ENCODE measurements at places on chromosomes 1 and 21.

DNA sequence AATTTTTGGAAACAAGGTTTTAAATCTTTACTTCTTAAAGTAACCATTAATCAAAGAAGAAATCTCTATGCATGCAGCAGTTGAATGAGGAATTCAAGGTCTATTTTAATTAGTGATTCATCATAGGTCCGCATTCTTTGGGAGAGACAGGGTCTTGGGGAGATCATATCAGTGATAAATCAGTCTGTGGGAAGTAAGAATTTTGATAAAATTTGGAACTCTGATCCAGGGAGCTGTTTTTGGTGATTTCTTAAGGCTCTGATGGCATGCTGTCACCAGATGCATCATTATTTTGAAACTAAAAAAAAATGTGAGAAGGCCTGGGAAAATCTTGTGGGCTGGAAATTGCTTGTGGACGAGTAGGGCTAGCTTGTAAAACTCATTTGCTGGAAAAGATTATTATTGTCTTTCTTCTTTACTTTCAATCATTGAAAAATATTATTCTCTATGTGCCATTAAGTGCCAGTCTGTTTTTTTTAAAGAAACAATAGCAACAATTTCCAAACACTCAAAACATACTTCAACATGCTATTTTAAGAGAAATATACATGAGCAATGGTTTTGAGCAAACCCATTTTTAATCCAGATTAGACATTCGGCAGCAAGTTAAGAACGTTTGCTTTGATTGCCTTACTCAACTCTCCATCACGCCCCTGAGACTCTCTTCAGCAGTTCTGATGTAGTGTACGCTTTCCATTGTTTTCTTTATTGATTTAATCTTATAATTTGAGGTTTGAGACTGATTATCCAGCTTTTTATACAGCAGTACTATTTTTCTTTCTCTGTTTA, 62.6 kb downstream of the ZBTB18 start:
- no peak for DNase-seq

- no peak for DNase-seq
Measured at GRCh38 chr21:45998276-45998701, 16.7 kb downstream of the COL6A1 start.

DNA sequence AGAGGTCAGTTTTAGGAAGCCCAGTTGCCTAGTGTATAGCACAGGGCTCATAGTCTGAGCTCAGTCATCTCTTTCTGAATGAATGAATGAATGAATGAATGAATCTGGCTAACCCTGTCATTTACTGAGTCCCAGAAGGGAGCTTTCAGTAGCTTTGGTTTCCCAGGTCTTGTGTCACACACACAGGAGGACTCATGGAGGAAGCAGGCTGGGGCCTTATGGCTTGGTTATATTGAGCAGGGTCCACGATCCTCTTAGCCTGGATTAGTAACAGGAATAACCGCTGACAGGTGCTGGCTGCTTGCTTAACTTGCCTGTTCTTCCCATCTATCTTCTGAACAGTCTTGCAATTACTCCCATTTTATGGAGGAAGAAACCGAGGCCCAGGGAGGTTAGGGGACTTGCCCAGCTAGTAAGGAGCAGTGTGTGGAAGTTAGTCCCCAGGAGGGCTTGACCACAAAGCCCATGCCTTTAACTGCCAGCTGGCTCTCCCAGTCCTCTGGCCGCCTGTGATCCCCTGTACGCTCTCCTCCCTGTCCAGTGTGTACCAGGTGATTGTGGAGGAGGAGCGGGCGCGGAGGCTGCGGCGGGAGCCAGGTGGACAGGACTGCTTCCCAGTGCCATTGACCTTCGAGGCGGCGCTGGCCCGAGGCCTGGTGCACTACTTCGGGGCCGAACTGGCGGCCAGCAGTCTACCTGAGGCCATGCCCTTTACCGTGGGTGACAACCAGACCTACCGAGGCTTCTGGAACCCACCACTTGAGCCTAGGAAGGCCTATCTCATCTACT, 46.0 kb downstream of the PTPRU start:
- no peak for DNase-seq

- DNase-seq, result peak; percentile 64
Measured at GRCh38 chr21:29298348-29299045, at the start of gene BACH1. TSS of gene BACH1 (plus strand) at chr21:29298922. CDS start at chr21:29321281, 22,359 bp downstream.

DNA sequence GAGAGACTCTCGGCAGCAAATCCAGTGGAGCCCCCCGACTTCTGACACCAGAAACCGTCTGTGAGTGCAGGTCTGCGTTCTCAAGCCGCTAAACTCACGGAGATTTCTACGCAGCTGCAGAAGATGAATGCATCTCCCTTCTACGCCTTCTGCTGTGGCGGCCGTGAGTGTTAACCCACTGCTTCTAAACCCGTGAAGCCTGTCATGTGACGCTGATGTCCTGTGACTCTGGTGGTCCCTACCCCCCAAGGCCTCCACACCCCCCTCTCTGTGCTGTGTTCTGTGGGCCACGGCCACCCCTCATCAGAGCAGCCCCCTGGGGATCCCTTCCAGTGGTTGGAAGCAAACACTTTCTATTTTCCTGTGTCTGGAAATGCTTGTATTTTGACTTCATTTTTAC, 33.9 kb upstream of the COL18A1 start:
- no peak for DNase-seq

GRCh38 chr1:59514061-59514909, 217.4 kb downstream of the FGGY start:
- no peak for DNase-seq

- no peak for DNase-seq
Measured at GRCh38 chr1:162412002-162412401, at the start of gene SH2D1B. TSS of gene SH2D1B (minus strand) at chr1:162412136. CDS start at chr1:162412016, 120 bp downstream.

- DNase-seq, result peak; percentile 31
Measured at GRCh38 chr1:232627645-232628334, 2.1 kb downstream of the SIPA1L2 start.

GRCh38 chr1:3366126-3367051, 88.1 kb upstream of the ARHGEF16 start:
- DNase-seq, result no peak

- DNase-seq, result no peak
Measured at GRCh38 chr1:84688463-84689061, 1.7 kb downstream of the SSX2IP start.

DNA sequence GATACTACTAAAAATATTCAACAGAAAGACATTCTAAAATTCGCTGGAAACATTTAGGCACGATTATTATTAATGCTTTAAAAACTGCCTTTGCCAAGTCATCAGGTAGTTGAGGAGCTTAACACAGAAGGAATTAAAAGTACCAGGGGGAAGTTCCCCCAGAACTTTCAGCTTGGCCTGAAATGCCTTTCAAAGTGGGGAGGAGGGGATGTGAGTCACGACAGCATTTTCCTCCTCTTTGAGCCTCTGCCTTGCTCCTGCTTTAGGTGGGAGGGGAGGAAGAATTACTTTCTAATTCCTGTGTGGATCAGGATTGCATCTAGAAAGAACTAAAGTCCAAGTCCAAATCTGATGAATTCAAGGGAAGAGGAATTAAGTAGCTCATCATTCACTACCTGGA, 183.7 kb downstream of the CLIC6 start:
- no peak for DNase-seq

DNA sequence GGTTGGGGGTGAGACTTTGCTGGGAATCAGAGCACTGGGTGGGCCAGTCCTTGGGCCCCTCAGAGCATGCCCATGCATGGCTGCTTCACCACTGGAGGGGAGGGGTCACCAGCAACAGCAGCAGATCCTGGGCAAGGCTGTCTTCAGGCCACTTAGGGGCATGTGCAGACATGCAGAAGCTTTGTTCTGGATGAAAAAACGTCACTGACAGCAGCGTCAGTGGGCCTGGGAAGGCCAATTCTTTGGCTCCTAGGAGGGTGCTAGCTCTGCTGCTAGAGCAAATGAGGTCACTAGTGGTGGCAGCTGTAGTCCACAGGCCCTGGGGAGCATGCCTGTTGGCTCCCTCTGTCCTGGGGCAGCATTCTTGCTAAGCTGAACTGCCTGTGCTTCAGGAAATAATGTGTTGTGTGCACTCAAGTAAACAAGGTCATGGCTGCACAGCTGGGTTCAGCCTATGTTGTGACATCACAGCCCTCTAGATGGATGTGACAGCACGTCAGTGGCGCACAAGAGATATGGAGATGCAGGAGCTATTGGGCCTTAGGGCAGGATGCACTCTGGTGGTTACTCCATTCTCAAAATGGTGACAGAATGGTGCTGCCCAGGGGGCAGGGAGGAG, 27.0 kb downstream of the ZC3H11B start:
- DNase-seq, result no peak

- DNase-seq, result no peak
Measured at GRCh38 chr1:118558933-118559332, 373.9 kb upstream of the SPAG17 start.

DNA sequence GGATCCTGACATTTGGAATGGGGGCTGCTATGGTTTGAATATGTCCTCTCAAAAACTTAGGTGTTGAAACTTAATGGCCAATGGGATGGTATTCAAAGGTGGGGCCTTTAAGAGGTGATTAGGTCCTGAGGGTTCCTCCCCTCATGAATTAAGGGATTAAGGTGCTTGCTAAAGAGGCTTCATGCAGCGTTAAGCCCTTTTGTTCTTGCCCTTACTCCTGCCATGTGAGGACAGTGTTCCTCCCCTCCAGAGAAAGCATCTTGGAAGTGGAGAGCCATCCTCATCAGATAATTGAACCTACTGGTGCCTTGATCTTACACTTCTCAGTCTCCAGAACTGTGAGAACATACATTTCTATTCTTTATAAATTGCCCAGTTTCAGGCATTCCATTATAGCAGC, 146.6 kb downstream of the KCNJ6 start:
- no peak for DNase-seq

DNA sequence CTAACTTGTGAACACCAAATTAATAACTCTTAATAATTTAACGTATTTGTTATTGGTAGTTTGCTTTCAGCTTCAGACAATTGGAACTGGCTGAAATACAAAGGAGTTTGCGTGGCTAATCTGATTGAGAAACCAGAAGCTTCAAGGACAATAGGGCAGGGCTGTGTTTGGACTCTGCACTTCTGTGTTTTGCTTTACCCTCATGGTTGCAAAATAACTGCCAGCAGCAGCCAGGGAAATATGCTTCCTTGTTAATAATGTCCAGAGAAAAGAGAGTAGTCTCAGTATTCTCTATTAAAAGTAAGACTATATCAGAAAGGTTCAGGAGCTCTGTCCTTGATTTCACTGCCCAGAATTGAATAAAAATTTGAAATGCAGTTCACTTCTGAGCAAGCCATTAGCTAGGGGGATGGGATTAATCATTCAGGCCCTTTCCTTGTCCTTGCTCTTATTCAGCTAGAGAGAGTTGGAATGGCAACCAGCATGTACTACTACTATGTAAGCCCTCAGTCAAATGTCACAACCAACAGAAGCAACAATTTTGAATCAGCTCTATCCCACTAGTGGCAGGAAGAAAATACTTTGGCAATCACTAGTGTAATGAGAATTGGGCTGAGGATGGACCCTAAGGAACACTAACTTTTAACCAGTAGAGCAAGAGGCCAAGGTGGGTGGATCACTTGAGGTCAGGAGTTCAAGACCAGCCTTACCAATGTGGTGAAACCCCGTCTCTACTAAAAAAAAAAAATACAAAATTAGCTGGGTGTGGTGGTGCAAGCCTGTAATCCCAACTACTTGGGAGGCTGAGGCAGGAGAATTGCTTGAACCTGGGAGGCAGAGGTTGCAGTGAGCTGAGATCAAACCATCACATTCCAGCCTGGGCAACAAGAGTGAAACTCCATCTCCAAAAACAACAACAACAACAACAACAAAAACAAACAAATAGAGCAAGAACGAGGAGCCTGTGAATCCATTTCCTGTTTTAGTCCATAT, 76.8 kb downstream of the POU2F1 start:
- no peak for DNase-seq

DNA sequence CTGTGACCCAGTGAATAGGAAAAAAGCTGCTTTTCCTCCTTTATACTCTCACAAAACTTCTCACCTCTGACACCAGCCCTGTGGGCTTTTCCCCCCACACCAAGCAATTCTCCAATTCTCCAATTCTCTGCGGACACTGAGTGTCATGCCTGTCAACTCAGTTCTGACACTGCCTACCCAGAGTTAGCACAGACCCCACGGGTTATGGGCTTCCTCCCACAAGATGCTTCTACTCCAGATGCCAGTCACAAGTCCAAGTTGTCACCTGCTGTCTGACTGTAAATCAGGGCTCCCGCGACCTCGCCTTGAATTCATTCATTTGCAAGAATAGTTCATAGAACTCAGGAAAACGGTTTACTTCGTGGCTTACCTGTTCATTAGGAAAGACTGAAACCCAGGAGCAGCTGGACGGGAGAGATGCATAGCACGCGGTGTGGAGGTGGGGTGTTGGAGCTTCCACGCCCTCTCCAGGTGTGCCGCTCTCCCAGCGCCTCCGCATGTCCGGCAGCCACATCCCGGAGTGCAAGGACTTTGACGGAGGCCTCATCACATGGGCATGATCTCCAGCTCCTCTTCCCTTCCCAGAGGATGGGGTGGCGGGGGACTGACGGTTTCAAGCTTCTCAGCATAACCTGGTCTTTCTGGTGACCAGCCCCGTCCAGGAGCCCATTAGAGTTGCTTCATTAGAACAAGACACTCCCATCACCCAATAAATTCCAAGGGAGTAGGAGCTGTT, 154.7 kb downstream of the PGBD5 start:
- DNase-seq, result no peak

- no peak for DNase-seq
Measured at GRCh38 chr1:3625151-3625907, 514 bp downstream of the TPRG1L start.

DNA sequence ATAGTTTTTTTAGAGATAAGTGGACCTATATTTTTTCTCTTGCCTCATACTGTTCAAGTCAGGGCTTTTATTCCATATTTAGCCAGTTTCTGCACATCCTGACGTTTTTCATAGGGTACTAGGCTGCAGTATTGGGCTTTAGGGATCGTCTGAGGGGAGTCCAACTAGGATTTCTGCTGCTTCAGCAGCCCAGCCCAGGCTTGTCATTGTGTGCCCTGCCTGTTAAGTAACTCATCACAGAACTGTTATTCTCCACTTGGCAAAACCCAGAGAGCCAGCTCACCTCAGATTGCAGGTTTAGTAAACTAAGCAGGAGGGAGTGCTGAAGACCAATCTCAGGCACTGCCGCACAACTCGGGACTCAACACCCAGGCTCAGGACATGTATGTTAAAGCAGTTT, 2.8 kb downstream of the GALNT2 start:
- no peak for DNase-seq

DNA sequence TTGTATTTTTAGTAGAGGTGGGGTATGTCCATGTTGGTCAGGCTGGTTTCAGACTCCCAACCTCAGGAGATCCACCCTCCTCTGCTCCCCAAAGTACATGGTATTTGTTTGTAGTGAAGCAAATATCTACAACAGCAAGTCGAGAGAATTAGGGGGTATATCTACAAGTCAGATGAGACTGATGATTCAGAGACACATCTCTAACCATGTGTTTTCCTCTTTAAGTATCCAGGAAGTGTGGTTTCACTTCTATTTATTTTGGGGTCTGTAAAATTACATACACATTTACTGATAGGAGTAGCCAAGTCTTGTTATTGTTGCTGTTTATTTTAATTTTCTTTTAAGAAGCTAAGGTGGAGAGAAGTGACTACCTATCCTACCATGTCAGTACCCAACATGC, 44.9 kb downstream of the SGIP1 start:
- DNase-seq, result no peak

- no peak for DNase-seq
Measured at GRCh38 chr1:114181356-114181755, 27.7 kb upstream of the SYT6 start.

GRCh38 chr1:198082576-198082975, 74.2 kb upstream of the NEK7 start:
- no peak for DNase-seq

- DNase-seq, result no peak
Measured at GRCh38 chr21:46151261-46151988, 4.0 kb downstream of the FTCD start.

All from NCI-H1417 treated with DMSO at 0.1 percent for 48 hours (cell line).